Activated CD8-positive, alpha-beta T cell treated with anti-CD3 and anti-CD28 coated beads, Interleukin-2, amount 10 ng/mL, durations not matched to agents 7 days and 5 days (primary cell): ENCODE measurements at places on chromosomes 2 and 18.

GRCh38 chr2:26325851-26326250 is 20.1 kb upstream of the SELENOI start:
- no peak overlapping the region for H3K4me3 ChIP-seq
- no peaks in the 10 kb centered on the region for H3K36me3 ChIP-seq
- peaks cover 34% of the 10 kb centered on the region for H3K4me1 ChIP-seq
- H3K27ac ChIP-seq, result no peak overlapping the region
- H3K27me3 ChIP-seq, result no peaks in the 10 kb centered on the region

DNA sequence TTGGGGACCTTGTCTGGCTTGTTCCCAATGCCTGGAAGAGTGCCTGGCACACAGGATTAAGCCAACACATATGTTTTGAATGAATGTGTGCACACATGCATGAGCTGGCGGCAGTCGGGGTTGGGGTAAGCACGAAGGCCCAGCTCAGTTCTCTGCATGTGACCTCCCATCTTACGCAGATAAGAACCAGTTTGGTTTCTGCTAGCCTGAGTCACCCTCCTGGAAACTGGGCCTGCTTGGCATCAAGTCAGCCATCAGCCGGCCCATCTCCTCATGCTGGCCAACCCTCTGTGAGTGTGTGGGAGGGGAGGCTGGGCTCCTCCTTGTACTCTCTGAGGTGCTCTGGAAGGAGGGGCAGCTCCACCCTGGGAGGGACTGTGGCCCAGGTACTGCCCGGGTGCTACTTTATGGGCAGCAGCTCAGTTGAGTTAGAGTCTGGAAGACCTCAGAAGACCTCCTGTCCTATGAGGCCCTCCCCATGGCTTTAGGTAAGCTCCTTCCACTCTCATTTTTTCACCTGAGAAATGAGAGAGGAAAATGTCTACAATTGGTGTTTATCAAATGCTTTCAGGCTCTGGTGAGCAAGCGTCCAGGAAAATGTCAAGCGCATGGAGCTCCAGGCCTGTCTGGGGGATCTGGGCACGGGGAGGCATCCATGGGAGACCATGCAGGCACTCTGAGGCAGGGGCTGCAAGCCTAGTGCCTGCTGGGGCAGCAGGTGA is 9.7 kb upstream of the IL1RN start:
- H3K27me3 ChIP-seq, result peaks cover 10% of the 10 kb centered on the region
- H3K27ac ChIP-seq, result no peak overlapping the region
- H3K4me3 ChIP-seq, result no peak overlapping the region
- H3K36me3 ChIP-seq, result no peaks in the 10 kb centered on the region
- DNase-seq, result no peak

- peaks cover 16% of the 10 kb centered on the region for H3K4me1 ChIP-seq
- no peaks in the 10 kb centered on the region for H3K36me3 ChIP-seq
- DNase-seq, result no peak
- H3K4me3 ChIP-seq, result no peak overlapping the region
- no peak overlapping the region for H3K27ac ChIP-seq
Observed at GRCh38 chr2:11683476-11683875, 13.5 kb upstream of the NTSR2 start.

- H3K4me1 ChIP-seq, result peaks cover 10% of the 10 kb centered on the region
- peaks cover 33% of the 10 kb centered on the region for H3K27me3 ChIP-seq
- no peak overlapping the region for H3K27ac ChIP-seq
- H3K36me3 ChIP-seq, result no peaks in the 10 kb centered on the region
- no peak for DNase-seq
Observed at GRCh38 chr2:31141443-31142085, 3.3 kb upstream of the GALNT14 start.

DNA sequence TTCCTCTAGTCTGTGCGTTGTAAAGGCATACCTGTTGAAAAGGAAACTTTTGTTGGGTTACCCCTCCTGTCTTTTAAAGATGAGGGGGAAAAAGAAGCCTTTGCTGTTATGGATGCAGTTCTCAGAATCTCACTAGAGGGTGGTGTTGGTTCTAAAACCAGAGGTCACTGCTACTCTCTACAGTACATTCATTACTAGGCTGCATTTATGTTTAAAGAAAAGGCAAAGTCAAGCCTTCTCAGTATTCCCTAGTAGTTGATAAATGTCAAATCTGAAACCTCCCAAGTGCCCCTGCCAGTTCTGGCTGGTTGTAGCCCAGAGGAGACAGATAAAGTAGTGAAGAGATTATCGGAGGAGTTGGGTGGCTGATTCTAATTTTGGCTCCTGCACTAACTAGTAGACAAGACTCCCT is 1.4 kb upstream of the PLCL1 start:
- no peak overlapping the region for H3K4me3 ChIP-seq
- peaks cover 19% of the 10 kb centered on the region for H3K4me1 ChIP-seq

DNA sequence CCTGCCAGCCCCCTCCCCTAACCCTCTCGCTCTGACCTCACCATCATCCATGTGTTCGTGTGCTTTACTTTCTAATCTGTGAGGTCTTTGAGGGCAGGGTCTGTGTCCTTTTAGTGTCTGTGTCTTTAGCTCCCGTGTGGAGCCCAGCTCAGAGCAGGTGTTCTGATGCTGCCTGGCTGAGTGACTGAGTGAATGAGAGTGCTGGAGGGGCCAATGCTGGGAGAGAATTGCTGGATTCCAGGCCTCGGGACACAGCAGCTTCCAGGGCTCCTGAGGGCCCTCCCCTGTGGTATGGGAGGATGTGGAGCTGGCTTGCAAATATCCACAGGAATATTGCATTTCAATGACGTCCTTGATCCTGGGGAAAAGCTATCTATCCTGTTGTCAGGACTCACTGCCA is 160.6 kb downstream of the ANKRD30B start:
- H3K27me3 ChIP-seq, result no peaks in the 10 kb centered on the region
- DNase-seq, result no peak
- no peaks in the 10 kb centered on the region for H3K4me1 ChIP-seq
- no peak overlapping the region for H3K4me3 ChIP-seq

- DNase-seq, result peak; percentile 44
- no peaks in the 10 kb centered on the region for H3K4me1 ChIP-seq
- H3K36me3 ChIP-seq, result peaks cover 50% of the 10 kb centered on the region
- no peak overlapping the region for H3K4me3 ChIP-seq
Observed at GRCh38 chr2:101883860-101884259, 107.9 kb upstream of the IL1R2 start.

- no peaks in the 10 kb centered on the region for H3K27me3 ChIP-seq
- peaks cover 10% of the 10 kb centered on the region for H3K4me1 ChIP-seq
- no peak overlapping the region for H3K27ac ChIP-seq
- H3K36me3 ChIP-seq, result peaks cover 2% of the 10 kb centered on the region
- no peak overlapping the region for H3K4me3 ChIP-seq
Observed at GRCh38 chr2:144414324-144414845, 105.5 kb downstream of the ZEB2 start.

- DNase-seq, result no peak
- peaks cover 33% of the 10 kb centered on the region for H3K27me3 ChIP-seq
- no peak overlapping the region for H3K27ac ChIP-seq
- peak overlapping the region; percentile 36 for H3K4me3 ChIP-seq
- no peaks in the 10 kb centered on the region for H3K36me3 ChIP-seq
Observed at GRCh38 chr2:96117701-96118588, 1.6 kb upstream of the ADRA2B start.

DNA sequence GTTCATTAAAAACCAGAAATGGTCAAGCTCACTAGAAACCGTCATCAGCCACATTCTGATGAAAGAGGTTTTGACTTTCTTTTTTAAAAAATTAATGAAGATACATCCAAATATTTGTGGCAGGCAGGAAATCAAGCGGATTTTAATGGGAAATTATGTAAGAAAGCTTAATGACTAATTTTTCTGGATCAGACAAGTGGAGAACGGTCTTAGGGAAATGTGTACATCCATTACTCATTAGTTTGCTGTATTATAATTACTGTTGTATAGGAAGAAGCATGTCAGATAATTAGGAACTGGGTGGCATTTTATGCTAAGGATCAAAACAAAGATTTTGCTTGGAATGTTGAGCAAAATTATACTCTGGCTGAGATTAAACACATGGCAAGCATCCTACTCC is 39.4 kb downstream of the AGAP1 start:
- no peaks in the 10 kb centered on the region for H3K4me1 ChIP-seq
- no peak overlapping the region for H3K27ac ChIP-seq
- no peaks in the 10 kb centered on the region for H3K27me3 ChIP-seq
- no peak overlapping the region for H3K4me3 ChIP-seq
- H3K36me3 ChIP-seq, result no peaks in the 10 kb centered on the region

- no peak overlapping the region for H3K4me3 ChIP-seq
- H3K36me3 ChIP-seq, result no peaks in the 10 kb centered on the region
- no peak overlapping the region for H3K27ac ChIP-seq
Observed at GRCh38 chr2:54073796-54074195, 41.6 kb upstream of the ACYP2 start.

DNA sequence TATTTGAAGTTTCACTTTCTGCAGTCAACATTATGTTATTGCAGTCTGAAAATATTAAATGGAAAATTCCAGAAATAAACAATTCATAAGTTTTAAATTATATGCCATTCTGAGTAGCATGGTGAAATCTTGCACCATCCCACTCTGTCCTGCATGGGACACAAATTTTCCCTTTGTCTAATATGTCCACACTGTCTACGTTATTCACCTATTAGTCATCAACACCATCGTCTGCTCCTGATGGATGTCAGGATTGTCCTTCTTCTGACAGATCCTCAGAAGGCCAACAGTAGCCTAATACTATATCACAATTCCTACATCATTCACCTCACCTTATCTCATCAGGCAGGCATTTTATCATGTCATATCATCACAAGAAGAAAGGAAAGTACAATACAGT is 163.1 kb downstream of the TXNL1 start:
- DNase-seq, result no peak
- no peaks in the 10 kb centered on the region for H3K27me3 ChIP-seq
- no peak overlapping the region for H3K4me3 ChIP-seq
- H3K36me3 ChIP-seq, result no peaks in the 10 kb centered on the region
- H3K27ac ChIP-seq, result no peak overlapping the region

DNA sequence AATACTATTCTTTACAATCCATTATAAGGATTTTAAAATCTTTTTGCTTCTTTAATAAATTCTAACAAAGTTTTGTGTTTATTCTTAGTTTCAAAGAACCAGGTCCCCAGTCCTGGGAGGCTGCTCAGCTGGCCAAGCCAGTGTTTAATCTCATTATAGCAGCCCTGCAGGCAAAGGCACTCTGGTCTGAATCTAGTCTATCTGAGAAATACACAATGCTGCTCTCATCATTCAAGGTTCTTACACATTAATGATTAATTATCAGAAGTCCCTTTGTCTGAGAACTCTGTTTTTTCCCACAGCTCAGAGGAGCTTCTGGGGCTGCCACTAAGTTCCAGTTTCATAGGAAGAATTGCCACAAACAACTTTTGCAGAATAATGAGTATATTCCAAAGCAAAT is 27.7 kb downstream of the KCTD18 start:
- no peak for DNase-seq
- no peak overlapping the region for H3K27ac ChIP-seq
- H3K27me3 ChIP-seq, result no peaks in the 10 kb centered on the region
- H3K4me3 ChIP-seq, result no peak overlapping the region
- H3K4me1 ChIP-seq, result no peaks in the 10 kb centered on the region
- H3K36me3 ChIP-seq, result peaks cover 6% of the 10 kb centered on the region

GRCh38 chr2:202885190-202885589 is 13.6 kb upstream of the ICA1L start:
- no peak for DNase-seq
- H3K27ac ChIP-seq, result no peak overlapping the region
- no peaks in the 10 kb centered on the region for H3K27me3 ChIP-seq
- H3K4me1 ChIP-seq, result peaks cover 2% of the 10 kb centered on the region
- no peak overlapping the region for H3K4me3 ChIP-seq
- H3K36me3 ChIP-seq, result peaks cover 23% of the 10 kb centered on the region
